Jurkat, Clone E6-1 (cell line): ENCODE measurements at places on chromosomes 1 and 21.

- DNase-seq: no peak
Measured at GRCh38 chr1:1427106-1427819, 6.2 kb upstream of the ANKRD65 start.

DNA sequence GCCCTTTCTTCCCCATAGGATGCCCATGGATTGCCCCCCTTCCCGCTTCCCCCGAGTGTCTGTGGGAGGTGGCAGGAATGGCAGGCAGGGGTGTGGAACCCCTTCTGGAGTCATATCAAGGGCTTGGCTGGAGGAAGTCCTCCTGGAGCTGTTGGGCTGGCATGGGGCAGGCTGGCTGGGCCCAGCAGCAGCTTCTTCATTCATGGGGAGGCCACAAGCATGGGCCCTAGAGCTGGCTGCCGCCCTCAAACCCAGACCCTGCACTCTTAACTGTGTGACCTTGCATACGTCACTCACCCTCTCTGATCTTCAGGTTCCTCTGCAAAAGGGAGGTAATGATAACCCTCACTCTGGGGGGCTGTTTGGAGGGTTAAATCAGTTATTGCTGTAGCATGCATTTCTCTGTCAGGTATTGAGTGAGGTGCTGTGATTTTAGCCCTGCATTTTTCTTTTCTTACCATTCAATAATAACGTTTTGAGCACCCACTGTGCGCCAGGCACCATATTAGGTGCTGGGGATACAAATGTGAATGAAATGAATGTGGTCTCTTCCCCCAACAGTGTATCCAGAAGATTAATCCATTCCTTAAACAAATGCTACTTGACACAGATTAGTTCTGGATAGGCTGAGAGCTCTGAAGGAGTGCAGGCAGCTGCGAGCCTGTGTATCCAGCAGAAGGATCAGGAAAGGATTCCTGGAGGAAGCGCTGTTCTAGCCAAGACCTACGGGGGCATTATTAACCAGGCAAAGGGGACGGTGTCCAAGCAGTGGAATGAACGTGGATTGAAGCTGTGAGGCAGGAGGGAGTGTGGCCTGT, 9.3 kb downstream of the PCSK9 start:
- DNase-seq: no peak

GRCh38 chr21:24046829-24047443, 1560.3 kb downstream of the MRPL39 start:
- DNase-seq: no peak

DNA sequence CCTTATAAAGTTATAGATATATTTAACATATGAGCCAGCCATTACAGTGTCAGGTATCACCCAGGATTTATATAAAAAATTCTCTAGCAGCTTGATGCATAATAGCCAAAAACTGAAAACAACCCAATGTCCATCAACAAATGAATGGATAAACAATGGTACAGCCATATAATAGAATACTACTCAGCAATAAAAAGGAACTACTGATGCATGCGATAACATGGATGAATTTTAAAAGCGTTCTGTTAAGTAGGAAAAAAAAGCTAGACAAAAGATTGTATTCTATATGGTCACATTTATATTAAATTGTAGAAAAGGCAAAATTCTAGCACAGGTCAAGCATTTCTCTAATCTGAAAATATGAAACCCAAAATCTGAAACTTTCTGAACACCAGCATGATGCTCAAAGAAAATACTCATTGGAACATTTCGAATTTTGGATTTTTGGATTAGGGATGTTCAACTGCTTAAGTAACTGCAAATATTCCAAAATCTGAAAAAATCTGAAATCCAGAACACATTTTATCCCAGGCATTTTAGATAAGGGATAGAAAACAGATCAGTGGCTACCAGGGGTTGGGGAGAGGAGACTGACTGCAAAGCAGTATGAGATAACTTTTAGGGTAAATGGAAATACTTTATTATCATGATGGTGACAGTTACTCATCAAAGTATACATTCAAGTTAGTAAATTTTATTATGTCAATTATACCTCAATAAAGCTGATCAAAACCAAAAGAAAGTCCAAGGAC, 22.0 kb downstream of the SLC16A1 start:
- no peak for DNase-seq

DNA sequence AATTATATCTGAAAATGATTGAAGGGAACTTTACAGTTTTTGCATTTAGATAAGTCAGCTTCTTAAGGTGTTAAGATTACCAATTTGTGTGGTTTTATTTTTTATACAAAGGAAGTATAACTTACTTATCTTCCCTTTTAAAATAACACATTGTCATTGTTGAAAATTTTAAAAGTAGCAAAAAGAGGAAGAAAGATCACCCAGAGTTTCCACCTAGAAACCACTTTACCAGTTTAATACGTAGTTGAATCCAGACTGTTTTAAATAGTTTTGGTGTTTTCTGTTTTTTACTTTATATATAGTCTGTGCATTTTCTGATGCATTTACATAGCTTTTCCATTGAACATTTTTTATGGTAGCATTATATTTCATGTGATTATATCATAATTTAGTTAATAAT, 6.1 kb downstream of the CCDC18 start:
- DNase-seq: no peak

DNA sequence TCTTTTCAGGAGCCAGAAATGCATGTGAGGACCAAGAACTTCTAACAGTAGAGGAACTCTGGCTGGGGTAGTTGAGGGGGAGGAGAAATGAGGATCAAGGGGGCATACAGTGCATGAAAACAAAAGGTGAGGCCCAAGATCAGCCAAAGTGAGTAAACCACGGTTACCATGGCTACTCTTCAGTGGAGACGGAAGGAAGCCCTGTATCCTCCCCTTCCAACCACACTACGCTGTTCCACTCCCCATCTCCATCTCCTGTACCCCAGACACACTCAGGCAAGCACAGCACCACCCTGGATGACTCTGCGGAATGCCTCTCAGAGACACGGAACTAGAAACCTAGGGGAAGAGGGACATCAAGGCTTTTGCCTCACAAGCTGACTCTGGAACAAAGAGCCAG, 157.6 kb upstream of the CAMK1G start:
- DNase-seq: peak; percentile 61

DNA sequence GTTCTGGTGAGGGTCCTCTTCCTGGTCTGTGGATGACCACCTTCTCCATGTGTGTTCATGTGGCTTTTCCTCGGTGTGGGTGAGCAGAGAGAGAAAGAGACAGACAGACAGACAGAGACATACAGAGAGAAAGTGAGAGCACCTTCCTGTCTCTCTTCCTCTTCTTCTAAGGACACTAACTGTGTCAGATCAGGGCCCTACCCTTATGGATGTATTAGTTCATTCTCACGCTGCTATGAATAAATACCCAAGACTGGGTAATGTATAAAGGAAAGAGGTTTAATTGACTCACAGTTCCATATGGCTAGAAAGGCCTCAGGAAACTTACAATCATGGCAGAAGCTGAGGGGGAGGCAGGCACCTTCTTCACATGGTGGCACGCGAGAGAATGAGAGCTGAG, 131.5 kb upstream of the ZNF648 start:
- DNase-seq: no peak

DNA sequence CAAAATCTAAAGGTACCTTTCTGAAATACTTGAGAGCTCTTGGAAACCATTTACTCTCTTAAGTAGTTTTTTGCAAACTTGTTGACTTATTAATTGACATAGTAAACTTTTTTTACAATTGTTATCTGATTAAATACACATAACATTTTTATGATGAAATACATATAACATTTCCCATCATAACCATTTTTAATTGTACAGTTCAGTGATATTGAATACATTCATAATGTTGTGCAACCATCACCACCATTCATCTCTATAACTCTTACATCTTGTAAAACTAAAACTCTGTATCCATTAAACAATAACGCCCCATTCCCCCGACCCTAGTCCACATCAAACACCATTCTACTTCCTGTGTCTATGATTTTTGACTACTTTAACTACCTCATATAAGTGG, 95.7 kb upstream of the ZNF648 start:
- no peak for DNase-seq

GRCh38 chr1:7967651-7968050, 6.1 kb downstream of the PARK7 start:
- DNase-seq: no peak

DNA sequence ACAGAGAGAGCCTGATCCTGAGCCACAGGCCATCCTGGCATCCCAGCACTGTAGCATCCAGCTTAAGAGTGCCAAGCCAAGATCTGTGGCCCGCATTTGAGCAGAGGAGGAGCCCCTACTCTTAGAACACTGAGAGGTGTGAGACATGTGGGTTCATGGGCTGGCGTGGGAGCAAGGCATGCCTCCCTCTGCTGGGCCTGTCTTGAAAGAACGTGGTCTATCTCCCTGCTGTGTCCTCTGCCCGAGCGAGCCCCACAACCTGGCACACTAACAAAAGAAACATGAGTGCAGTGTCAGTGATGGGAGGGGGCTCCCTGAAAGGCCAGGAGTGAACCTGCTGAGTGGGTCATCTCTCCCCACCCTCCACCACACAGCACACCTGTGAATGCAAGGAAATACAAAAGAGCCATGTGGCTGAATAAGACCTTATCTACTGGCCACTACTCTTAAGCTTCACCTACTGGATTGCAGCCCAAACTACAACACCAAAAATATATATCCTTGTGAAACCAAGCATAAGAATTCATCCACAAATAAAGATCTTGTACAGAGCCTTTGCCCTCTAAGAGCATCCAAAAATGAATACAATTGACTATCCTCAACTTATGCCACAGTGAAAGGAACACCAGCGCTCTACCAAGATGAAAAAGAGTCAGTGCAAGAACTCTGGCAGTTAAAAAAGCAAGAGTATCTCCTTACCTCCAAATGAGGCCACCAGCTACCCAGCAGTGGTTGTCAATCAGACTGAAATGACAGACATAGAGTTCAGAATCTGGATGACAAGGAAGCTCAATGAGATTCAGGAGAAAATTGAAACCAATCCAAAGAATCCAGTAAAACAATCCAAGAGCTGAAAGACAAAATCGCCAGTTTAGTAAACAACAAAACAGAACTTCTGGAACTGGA, 259.4 kb upstream of the DAB1 start:
- no peak for DNase-seq

DNA sequence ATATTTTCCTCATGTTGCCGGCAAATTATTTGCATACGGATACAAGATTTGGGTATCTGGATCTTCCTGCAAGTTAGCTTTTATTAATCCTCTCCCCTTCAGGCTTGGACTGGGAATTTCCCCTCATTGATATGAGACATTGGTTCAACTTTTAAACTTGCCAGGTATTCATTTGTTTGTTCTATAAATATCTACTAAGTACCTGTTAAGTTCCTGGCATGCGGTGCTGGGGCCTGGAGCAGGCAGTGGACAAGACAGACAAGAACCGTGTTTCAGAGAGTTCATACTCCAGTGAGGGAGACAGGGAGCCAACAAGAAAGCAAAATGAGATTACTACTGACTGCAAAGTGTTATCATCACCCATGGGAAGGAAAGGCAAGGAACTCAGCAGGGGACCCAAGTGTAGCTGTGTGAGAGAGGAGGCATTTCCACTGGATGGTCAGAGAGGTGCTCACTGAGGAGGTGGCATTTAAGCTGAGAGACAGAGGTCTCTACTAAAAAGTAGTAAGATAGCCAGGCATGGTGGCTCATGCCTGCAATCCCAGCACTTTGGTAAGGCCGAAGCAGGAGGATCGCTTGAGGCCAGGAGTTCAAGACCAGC, 39.1 kb upstream of the FHAD1 start:
- no peak for DNase-seq

GRCh38 chr1:62045574-62045973, 149.1 kb upstream of the L1TD1 start:
- DNase-seq: no peak

- DNase-seq: no peak
Measured at GRCh38 chr1:147665521-147665920, 4.8 kb downstream of the ACP6 start.

DNA sequence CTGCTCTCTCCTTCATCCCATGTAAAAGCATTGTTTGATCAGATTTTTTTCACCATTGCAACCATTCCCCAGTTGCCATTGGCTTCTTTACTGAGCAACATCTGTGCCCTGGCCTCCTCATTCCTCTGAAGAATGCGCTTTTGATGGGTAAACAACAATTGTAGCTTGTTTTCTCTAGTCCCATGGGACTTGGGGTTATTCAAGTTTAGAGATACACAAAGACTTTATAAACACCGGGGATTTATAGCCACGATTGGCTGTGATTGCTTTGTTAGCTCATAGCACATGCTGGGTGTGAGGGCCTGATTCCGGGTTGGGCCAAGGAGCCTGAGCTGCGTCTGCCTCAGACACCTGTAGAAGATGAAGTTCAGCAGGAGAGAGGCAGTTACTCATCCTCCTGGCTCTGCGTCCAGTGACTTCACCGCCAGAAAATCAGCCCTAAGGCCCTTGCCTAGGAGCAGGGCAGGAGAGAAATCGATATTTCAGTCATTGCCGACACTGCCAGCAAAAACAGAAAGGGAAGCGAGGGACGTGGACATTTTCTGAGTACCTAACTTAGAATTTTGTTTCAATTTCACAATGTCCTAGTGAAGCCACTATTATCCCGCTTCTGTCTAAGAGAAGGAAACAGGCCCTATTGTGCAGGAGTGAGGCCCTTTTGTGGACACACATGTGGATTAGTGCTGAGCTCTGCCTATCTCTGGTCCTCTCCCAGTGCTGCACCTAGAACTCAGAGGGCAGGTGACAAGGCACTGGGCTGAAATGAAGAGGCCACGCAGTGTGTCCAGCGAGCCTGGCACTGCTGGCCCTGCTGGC, 159.8 kb upstream of the USP24 start:
- no peak for DNase-seq

DNA sequence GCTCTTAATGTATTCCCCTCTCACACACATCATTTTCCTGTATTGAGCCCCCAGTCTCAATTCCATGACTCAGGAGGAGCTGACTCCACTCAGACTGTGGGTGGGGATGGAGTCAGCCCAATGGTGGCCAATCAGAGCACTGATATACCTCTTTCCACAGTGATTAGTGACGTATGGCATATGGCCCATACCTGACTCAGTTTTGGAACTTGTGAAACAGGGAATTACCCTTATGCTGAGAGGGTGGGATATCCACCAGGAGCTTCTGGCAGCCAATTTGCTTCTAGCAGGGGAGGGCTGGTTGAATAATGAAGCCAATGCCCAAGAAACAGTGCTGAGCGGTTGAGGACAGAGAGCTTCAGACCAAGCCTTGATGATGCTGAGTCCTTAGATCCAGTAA, 86.4 kb upstream of the SPATA6 start:
- DNase-seq: no peak

DNA sequence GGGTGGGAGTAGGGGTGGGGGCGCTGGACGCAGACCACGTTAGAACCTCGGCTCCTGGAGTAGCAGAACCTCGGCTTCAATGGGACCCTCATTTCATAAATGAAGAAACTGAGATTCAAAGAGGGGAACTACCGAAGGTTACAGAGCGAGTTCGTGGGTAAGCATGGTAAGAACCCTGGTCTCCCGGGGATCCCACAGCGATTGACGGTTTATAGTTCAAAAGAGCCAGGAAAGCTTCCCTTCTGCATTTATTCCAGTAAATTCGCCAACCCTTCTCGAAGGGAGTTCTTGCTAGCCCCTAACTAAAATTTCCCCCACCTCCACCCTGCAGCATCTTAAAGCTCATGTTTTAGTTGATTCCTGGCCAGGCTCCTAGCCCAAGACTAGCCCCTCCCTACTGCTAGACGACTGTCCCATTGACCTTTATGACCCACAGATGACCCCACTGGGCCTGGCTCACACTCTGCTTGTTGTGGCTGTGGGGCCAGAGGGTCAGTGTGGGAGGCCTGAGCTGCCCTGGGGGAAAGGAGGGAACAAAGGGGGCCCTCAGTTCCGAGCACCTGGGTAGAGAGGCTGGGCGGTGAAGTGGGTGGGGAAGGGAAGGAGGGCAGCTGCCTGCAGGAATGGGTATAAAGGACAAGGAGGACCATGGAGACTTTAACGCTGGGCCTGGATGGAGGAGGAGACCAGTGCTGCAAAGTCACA, 558 bp upstream of the KIF21B start:
- DNase-seq: no peak

- no peak for DNase-seq
Measured at GRCh38 chr1:17094664-17095063, 24.6 kb downstream of the PADI2 start.
